ENCODE measurements at places on chromosomes 4 and X.

DNA sequence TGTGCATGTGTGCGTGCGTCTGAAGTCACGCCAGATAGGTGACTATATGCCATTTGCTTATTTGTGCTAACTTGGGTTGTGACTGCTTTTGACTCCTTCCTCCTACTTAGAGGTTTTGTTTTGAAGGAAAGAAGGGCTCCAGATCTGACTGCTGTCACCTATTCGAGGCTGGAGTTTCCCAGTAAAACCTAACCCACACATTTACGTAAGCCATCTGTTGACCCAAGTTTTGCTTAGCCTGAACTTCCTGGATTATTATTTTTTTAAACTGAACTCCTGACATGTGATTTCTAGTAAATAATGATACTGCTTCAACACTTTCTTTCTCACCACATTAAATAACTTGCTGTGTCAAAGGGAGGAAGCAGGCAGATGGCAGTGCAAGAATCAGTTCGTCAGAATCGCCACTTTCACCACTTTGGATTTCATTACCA is 41.5 kb downstream of the DTHD1 start:
- no peak for DNase-seq

DNA sequence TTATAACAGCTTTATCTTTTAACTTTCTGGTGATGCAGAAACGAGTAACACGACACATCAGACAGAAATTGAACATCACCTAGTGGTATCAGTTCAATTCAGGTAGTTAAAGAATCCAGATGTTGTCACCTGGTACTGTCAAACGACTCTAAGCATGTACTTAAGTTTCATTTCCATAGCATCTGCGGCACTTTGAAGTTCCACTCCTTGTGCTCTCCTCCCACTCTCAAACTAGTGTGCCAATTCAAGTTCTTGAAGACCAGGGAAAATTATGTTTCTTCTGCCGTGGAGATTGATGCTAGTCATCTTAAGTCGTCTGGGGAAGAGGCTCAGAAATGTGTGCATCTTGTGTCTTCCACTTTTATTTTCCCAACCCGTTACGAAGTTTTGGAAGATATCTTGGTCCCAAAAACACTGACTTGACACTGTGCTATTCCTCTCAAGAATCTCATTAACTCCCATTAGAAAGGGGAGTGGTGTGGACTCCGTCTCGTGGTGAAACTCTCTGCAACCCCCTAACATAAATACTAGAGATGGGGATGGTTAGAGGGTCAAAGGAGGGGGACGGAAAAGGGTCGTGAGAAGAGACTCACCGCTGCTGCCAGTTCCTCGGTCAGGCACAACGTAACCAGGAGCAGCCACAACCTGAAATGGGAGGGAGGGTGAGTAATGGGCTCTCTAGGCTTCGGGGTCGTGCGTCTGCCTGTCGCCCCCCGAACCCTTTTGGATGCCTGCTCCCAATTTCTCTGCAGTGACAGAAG is 693 bp downstream of the COL4A6 start:
- DNase-seq: no peak

DNA sequence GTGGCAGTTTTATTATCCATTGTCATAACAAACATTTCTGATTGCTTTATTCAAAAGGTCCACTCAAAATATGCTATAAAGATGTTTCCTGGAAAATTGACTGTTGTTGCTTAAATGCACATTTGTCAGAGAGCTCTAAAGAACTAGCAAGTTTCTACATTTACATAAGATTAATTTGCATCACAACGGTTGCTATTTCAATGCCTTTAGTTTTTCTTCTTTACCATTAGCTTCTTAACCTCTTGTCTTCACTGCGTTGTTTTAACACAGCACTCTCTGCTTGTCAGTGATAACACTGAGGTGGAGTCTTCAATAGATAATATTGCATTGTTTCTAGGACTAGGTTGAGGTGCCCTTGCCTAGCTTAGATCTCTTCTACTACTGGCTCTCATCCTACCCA is 76.7 kb upstream of the GALNT7 start:
- no peak for DNase-seq

DNA sequence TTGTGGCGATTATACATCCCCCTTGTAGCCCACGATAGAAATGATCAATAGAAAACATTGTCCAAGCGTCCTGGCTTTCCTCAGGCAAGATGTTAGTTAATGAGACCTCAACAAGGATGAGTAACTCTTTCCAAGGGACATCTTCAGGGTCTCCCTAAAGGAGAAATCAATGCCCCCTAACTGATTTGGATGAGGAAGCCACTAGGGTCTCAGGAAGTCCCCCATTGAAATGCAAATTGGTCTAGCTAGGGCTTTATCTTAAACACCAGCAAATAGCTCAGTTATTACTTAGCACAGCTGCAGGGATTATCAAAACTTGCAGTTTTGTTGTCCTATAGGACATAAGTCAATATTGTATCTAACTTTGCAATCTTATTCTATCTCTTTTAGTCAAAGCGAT is 721.5 kb downstream of the IL1RAPL1 start:
- DNase-seq: no peak

DNA sequence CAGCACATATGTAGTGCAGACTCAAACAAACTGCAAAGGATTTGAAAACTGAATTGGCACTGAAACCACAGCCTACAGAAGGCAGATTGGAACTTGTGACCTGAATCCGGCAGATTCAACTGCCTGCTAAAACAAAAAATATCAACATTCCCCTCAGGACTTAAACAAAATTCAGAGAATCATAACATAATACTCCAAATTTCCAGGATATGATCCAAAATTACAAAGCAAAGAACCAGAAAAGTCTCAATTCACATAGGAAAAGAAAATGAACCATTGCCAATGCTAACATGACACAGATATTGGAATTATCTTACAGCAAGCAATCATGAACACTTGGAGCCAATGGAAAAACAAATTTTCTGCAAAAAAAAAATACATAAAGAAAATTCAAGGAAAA is 250.4 kb downstream of the PRDM5 start:
- DNase-seq: no peak

- no peak for DNase-seq
Measured at GRCh38 chr4:71468116-71468710, 129.4 kb downstream of the SLC4A4 start.

DNA sequence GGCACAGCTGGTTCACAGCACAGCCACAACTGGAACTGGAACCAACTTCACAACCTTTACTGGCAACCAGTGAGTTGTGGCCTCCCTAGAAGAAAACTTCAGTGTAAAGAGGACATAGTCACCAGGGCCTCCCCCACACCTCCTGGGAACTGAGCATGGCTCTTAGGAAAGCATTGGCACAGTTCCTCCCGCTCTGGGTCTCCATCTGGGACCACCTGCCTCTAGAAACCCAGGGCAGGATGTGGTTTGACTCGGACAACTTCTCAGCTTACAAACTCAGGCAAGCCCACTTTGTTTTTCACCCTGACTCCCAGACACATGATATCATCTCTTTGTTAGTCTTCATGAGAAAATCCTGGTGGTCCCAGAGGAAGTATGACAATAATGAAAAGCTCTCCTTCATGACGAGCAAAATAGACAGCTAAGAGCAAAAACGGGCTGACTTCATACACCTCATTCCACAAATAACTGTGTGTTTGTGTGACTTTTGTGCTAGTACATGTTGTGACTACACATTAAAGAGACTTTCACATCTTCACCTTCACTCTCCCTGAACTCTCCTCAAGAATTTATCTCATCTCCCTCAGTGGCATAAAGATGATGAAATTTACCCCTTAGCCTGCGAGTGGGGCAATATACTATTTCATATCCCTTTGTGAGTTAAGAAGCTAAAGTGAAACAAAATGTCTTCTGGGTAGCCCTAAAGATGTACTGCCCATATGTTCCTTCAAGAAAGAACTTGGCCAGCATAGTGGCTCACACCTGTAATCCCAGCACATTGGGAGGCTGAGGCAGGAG is 75.4 kb downstream of the SH3KBP1 start:
- DNase-seq: no peak

DNA sequence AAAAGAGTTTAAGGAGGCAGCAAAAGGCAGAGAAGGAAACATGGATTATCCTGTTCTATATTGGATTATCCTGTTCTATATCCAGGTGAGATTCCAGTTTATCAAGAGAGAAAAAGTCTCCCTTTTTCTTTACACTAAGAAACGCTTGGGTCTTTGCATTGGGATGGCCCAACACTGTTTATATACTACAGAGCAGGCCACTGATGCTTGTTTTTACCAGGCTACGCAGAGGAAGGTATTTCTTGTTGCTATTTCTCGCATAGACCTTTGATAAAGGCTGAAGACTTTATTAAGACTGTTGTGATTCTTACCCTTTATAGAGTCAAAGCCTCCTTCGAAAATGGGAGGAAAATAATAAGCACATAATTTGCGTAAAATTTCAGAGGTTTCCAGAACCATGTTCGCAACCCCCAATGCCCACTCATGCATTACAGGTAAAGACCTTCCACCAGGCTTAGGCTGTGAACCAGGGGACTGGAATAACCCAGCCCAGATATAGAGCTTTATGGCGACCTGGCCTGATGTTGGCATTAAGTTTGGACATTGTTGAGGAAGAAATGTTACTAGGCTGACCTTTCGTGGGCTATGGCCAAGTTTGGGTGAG is 218.3 kb downstream of the PTTG2 start:
- DNase-seq: no peak

- no peak for DNase-seq
Measured at GRCh38 chr4:187236209-187236890, 512.7 kb upstream of the FAT1 start.

DNA sequence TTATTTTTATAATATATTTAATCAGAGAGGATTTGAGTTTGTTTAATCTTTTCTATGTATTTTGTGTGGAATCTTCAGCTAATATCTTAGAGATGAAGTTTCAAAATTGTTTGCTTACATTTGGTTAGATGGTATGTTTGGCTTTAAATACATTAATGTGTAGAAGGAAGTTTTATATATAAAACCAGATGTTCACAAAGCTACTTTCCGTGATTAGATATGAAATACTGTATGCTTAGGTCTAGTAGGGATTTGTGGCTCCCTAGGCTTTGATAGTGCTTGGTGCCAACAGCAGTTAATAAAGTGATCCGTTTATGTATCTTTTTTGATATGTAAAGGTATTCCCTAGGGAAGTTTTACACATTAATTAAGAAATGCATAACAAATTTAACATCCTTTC is 223.0 kb downstream of the ARHGAP10 start:
- no peak for DNase-seq

DNA sequence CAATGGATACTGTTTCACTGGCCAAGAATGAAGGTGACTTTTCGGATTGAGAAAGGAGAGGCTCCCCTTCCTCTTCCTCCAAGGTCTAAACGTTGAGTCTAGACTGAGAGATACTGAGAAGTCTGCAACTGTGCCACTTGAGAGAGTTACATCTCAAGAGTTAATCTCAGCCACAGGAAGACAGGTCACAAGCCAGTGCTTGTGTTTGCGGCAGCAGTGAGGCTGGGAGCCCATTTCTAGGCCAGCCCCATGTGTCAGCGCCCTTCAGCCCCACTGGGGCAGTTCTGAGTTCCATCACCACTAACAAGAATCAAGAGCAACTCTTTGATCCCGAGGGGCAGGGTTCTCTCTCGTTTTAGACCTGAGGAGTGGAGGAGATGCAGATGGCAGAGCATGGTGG is 7.3 kb upstream of the SEC24D start:
- no peak for DNase-seq

DNA sequence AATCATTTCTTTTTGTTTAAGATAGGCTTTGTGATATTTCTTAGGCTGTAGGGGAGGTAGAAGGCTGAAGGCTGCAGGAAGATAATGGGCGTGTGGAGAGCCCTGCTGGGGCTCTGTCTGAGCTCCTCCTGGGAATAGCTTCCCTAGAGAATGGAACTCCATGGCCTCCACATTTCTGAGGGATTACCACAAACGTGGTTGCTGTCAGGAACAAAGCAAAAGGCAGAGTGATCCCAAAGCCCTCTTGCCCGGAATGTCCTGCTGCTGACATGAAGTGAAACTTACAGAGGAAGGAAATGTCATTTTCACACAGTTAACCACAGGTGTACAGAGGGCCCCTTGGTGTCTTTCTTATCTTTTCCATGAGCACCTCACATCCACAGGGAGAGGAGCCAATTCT is 89.3 kb downstream of the DDIT4L start:
- DNase-seq: no peak

- no peak for DNase-seq
Measured at GRCh38 chrX:86460760-86461159, 312.5 kb downstream of the DACH2 start.

DNA sequence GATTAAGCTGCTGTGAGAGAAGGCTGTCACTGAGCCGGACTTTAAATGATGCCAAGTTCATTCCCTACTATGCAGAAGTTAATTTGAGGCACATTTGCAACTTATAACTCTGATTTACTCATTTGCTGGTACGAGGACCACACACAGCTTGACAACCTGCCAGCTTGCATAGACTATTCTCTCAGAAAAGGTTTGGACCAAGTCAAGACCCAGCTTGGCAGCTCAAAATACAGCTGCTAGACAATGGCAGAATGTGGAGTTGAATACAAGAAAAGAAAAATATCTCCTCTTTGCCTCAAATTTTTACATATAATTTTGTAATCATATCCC is 338.9 kb downstream of the DHX15 start:
- no peak for DNase-seq

GRCh38 chr4:152534541-152535359 is 1.1 kb downstream of the FBXW7 start:
- no peak for DNase-seq

DNA sequence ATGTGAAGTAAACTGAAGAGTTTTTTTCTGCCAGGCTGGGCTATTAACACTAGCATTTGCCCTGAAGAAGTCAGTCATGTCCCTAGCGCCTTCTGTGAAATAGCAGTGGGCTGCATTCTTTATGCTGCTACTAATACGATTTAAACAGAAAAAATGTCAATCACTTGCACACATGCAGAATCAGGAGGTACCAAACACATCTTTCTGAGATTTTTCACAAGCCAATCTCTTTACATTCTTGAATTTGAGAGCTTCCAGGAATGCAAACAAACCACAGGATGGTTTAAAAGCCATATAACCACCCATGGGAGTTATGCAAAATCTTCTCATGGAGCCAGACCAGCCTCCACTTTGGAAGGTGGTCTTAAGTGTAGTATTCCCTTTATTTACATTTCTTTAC is 220.1 kb downstream of the IQCM start:
- DNase-seq: no peak

All from occipital lobe (tissue), 3 donors.